ENCODE measurements at places on chromosomes 1 and 21.

DNA sequence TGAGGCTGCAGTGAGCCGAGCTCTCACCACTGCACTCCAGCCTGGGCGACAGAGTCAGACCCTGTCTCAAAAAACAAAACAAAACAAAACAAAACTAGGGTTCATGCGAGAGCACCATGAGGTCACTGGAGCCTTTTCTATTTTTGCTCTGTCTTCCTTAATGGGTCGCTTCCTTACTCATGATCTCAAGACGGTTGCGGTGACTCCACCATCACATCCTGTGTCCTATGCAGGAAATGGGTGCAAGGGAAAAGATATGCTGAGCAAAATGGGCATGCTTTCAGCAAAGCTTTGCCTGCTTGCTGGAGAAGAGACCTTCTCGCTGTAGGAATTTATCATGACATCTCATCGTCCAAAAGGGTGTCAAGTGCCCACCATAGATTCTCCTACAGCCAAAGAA lies 36.4 kb downstream of the WNT9A start:
- no peak for DNase-seq

GRCh38 chr1:98557895-98558294 lies 103.6 kb upstream of the SNX7 start:
- DNase-seq = no peak

GRCh38 chr1:28926629-28927265 lies 12.4 kb downstream of the EPB41 start:
- no peak for DNase-seq

DNA sequence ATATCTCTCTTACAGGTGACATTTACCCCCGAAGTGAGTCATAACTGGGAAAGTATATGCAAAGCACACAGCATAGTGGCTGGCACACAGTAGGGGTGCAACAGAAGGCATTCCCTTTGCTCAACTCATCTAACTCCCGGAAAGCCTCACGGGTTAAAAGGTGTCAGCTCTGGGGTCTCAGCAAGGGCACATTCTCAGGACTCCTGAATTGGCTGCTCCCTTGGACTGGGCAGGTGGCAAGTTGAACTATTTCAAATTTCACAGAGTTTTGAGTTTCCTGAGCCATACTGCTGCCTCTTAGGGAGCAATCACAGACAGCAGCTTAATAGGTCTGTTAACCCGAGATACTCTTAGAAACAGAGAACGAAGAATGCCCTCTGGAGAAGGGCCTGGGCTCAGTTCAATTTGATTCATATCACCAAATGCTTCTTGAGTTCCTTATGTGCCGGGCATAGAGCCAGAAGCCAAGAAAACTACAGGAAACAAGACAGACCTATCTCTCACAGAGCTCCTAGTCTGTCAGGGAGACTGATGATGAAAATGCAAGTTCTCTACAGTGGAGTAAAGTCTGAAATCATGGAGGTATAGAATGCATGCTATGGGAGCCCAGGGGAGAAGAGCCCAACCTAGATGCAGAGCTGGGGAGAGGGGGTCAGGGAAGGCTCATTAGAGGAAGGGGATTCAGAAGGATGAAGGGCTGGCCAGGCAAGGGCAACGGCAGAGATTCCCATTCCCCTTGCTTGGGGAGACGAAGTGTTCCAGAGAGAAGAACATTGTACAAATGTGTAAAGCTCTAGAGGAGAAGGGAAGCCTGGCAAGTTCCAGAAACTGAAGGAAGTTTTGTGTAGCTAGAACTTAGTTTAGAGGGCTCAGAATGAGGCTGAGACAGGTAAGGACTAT lies 143.9 kb upstream of the HMGB4 start:
- no peak for DNase-seq

DNA sequence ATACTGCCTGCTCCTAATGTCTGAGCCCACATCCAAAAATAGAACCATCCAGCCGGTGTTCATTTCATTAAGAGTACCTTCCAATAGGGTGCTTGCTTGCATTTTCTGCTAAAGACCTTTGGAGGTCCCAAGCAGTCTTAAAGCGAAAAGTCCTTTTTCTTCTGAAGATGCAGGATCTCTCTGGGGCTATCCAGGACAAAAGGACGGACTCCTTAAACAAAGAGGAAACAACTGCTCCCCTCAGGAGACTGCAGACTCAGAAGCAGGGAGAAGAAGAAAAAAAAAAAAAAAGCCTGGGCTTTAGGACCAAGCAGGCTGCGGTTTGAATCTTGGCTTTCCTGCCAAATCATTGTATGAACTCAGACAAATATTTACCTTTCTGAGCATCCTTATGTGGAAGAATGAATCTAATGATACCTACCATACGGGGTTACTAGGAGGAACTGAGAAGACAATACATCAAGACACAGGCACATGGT lies 204.0 kb downstream of the PLPP3 start:
- DNase-seq = no peak

DNA sequence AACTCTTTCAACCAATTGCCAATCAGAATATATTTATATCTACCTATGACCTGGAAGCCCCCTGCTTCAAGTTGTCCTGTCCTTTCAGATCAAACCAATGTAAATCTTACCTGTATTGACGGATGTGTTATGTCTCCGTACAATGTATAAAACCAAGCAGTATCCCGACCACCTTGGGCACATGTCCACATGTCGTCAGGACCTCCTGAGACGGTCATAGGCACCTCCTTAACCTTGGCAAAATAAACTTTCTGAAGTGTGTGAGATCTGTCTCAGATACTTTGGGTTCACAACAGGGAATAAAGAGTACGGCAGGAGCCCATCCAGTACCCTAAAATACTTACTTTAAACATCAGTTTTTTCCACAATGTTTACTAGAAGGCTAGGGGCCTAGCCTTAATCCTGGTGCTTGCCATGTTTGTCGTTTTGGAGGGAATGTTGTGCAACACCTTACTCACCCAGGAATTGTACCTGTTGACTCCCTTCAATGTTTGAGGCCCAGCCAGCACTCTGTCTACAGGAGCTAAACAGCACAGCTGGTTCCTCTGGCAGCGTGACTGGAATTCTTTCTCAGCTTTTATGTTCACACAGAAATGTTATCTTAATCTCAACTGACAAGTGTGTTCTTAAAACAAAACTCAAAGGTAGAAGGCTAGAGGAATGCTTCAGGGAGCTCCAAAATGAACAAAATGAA lies 90.8 kb upstream of the USP25 start:
- DNase-seq = no peak

DNA sequence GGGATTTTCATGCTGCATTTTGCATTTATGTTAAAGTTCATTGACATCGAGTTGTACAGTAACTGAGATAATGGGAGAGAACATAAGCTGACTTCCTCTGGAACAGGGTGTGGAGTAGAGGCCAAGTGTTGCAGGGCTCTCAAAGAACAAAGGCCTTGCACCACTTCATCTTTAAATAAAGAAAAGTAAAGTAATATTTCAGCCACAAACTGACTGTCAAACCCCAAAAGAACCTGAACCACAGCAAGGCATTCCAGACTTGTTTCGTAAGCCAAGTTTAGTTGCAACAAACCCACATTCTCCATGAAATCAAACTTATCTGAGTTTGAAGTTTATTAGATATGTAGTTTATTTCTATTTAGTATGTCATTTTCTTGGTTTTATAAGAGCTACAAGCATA lies 19.1 kb upstream of the HMGCS2 start:
- no peak for DNase-seq

DNA sequence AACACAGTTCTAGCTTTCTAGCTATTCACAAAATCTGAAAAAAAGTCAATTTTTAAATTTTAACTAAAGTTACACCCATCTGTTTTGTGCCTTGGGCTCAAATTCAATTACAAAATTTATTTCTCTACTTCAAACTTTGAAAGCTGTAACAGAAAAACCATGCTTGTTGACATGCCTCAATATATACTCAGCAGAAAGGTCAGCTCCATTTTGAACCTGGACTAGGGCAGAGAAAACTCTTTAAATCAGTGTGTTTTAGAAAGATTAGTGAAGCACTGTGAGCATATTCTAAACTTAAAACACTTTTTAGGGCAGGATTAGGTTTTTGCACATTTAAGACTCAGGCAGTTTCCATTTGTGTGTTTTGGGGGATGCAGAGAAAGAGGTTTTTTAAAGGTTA lies 34.4 kb downstream of the SPRTN start:
- DNase-seq = no peak

DNA sequence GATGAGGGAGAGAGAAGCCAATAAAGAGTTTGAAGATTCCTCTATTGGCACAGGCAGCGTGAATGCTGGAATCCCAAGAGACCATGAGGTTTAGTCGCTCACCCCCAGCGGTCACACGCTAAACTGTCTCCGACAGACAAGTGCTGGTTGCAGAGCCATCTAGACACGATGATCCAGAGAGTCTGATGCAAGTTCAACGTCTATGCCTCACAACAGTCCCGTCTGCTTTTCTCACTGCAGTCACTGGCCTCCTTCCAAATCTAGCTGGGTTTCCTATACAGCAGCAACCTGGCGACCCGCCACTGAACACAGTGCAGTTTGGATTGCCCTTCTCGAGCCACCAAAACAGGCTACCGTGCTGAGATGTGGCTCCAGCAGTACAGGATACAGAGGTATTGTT lies 98.6 kb upstream of the KRTAP19-8 start:
- DNase-seq = no peak

DNA sequence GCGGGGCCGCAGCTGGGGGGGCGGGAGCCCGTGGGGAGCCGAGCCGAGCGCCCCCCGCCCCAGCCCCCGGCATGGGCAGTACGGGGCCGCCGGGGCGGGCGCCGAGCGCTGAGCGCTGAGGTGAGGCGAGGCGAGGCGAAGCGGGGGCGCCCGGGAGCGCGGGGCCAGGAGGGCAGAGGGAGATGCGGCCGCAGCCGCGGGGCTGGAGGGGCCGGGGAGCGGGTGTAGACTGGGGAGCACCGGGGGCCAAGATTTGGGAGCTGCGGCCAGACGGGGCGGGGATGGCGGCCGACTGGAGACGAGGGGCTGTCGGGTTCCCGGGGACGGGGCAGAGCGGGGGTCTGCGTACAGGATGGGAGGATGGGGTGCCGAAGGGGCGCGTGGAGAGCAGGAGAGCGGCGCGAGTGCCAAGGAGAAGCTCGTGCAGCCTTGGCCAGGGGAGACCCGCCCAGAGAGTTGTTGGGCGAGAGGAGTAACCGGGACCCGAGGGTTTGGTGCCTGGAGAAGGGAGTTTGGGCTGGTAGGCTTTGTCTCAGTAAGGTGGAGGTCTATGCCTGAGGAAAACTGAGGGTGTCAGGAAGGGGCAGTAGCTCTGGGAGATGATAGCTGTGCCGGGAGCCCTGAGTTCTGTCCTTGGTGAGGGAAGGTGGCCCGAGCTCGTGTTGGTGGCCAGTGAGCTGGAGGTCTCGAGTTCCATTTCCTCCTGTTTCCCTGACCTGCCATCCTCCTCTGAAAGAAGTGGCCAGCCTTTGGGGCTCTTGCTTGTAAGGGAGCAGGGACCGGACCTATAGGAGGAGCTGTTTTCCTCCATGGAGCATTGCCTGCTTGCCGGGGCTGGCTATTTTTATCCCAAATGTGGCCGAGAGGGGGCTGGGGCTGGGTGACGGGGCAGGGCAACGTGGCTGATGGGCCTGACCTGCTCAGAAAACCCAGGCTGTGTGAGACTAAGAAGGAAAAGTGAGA lies 539 bp downstream of the ATP8B2 start:
- DNase-seq = peak; percentile 88

DNA sequence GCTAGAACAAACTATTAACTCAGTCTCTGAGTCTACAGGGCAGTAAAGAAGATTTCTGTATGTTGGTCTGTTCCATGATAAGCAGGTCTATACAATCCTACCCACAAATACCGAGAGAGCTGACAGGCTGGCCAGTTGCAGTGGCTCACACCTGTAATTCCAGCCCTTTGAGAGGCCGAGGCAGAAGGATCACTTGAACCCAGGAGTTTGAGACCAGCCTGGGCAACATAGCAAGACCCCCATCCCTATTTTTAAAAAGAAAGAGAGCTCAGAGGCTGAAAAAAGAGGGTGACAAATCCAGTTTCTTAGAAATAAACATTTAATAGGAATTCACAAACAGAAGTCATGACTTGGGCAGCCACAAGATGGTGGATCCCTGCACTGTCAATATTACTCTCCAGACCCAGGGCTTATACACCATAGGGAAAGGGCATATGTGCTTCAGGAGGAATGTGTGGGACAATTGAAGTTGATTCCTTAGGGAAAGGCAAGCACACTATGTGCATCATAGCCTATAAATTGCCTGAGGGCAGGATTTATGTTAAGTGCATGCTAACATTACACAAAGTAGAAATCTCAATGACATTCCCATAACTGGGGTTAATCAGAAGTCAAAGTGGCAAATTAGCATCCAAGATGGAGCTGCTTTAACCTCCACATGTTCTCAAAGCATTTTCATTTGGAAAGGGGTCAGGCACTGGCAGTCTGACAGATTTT lies 66.8 kb downstream of the SLC16A1 start:
- DNase-seq = no peak

DNA sequence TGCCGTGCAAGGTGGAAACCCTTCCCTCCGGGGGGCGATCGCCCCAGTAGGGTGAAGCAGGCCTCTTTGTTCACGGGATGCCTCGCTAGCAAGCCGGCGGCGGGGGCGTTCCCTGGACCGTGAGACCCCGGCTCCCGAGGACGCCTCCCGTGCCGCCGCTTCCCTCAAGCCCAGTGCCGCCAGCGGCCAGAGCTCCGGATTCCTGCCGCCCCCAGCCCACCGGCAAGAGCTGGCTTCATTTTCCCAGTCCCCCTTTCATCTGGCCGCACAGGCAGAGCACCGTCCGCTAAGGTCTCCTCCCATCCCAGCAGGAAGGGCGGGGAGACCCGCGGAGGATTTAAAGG lies 16.3 kb downstream of the IER5 start:
- DNase-seq = no peak

- DNase-seq = no peak
Observed at GRCh38 chr1:201142011-201142848, 12.0 kb downstream of the TMEM9 start.

GRCh38 chr1:206716159-206716869 lies 31.6 kb downstream of the MAPKAPK2 start:
- no peak for DNase-seq

DNA sequence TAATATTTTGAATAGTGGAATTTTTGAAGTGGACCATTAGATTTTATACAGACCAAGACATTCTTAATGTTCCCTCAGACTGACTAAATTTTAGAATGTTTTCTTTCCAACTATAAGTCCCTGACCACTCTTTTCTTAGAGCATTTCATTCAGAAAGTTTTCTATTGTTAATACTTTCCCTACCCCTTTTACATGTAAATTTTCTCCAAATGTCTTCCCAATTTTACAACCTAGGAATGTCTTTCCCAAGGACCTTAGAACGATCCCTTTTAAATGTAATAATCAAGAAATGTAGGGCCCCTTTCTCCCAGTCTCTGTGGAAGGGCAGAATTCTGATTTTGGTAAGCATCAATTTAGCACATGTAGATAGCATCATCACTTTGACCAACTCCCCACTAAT lies 730.0 kb upstream of the B3GALT2 start:
- DNase-seq = no peak

DNA sequence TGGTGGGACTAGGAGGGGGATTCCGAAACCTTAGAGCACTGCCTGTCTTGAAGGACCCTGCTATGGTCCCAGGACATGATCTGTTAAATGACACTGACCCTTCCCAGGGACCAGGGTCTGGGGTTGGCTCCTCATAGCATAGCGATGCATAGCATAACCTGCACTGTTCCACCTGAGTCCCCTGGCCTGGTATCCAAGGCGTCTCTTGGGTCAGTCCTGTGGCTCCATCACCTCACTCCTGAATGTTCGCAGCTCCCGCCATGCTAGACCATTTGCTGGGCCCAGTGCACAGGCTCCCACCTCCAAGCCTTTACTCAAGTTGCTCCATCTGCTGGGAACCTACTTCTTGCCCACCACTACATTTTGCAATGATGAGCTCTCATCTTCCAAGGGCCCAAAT lies 39.0 kb upstream of the MAGOH start:
- no peak for DNase-seq

Data from HCEC 1CT (cell line).